ENCODE measurements at places on chromosomes 2 and 18. TPM values are rescaled to one million over a fixed set of nuclear protein-coding genes. Genes with fewer than 3 reads are reported as not detected.

DNA sequence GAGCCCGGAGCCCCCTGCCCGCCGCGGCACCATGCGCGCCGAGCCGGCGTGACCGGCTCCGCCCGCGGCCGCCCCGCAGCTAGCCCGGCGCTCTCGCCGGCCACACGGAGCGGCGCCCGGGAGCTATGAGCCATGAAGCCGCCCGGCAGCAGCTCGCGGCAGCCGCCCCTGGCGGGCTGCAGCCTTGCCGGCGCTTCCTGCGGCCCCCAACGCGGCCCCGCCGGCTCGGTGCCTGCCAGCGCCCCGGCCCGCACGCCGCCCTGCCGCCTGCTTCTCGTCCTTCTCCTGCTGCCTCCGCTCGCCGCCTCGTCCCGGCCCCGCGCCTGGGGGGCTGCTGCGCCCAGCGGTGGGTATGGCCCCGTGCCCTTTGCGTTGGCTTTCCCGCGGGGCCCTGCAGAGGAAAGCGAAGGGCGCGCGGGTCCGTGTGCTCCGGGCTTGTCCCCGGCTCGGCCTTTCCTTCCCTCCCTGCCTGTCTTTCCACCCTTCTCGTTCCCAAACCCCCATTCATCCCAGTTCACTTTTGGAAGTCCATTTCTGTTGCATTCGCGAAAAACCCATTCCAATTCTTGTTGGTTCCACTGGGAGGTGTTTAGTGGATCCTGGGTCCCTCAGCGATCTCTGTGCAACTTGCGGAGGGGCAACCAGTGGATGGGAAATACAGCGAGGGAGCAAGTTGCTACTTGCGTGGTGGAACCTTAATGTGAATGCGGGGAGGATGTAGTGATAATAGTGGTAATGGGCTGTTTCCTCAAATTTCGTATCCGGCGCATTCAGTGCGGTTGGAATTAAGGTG is 599 bp downstream of the ADAM23 start:
- DNase-seq = peak; percentile 5

DNA sequence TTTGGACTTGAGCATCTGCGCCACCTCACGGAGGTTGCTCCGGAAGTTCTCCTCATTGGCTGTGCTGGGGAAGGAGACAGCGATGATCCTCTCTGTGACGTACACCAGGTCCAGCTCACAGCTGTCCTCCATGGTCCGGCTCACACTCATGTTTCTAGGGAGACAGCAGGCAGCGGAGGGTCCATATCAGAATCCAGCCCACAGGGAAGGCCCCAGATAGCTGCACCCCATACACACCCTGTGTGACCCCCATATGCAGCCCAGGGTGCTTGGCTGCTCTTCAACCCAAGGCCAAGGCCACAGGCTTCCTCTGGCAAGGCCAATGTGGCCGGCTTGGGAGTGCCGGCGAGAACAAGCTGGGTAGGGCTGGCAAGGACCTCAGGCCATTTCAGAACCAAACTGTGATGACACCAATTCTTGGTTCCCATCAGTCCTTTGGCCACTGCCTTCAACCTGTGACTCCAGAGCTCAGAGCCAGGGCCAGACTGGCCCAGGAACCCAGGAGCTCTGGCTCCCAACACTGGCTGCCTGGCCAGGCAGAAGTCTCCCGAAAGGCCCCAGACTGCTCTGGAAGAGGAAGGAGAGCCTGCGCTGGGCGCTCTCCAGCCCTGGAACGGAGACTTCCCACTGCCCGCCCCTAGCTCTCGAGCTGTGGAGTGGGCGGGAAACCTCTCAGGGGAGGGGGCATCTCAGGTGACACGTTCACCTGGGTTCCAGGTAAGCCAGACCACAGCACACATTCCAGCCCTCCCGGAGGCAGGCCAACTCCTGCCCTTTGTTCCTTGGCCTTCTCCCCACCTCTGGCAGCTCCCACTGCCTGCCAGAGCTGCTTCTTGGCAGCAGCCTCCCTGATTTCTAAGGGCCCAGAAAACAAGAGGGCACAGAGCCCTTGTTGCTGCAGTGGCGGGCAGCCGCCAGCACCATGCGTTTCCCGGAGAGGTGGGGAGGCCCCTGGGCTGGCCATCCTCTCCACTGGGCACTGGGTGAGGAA is 104.7 kb downstream of the TNS1 start:
- no peak for DNase-seq

DNA sequence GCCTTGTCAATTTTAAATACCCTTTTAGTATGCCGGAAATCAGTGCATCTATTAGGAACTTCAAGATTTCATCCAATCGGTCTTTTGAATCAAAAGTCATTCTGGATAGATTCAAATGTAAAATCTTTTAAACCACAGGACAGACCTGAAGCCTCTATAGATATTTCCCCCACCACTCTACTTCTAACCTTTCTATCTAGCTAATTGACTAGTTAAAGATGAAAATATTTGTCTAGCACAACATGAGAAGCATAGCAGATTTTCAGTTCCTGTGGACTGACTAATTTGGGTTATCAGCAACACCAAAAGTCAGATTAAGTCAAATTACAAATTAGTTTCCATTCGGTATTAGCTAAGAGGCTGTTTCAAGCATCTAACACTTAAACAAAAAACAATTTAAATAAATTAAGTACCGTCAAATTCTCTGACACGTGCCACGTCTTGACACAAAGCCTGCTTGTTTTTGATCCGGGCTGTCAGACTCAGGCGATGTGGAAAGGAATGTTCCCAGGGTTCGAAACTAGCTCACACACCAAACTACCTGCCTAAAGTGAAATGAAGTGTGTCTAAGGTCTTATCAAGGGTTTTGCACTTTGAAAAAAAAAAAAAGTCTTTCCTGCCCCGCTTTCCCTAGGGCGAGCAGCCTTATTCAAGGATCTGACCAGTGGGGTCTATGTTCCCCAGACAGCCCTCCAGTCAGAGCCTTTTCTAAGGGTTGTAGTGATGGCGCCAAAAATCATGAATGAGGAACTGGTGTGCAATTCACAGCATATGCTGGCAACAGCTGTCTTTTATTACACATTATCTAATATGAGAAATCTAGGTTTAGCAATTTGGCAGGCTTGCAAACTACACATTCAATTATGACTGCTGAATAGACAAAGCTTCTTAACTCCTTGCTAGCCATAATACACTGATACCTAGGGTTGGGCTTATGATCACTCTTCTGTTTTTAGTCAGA is 4.7 kb downstream of the CYTIP start:
- no peak for DNase-seq

DNA sequence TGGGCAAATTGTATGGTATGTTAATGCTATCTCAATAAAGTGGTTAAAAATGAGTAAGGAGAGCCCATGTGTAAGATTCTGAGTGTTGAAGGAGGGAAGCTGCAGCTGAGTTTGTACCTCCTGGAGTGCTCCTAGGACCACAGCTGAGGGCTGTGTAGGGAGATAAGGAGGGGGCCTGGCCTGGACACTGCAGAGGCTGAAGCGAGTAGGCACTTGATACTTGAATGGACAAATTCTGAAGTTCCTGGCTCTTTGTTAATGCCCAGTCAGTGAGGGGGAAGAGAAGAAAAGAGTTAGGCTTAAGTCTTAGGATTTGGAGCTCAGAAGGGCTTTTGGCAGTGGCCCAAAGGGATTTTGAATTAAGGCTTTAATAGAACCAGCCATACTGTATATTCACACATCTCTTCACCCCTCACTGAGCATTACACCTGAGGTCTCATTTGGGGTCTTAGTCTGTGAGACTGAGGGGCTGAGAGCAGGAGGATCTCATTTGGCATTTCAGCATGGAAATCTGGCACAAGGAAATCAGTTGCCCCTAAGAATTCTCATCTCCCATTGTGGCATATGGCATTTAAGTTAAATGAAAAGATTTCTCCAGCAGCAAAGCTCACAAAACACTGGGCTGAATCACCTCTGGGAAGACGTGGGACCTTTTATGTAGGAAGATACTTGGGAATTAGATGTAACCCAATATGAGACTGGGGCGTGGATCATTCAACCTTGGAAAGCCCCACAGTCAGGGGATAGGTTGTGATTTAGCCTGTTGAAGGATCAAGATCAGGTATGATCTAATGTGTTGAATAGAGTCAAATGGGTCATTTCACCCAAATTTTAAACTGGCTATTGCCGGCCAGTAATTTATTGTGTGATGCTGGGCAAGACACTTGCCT is 46.8 kb downstream of the LIPG start:
- DNase-seq = no peak

GRCh38 chr2:216564611-216565010 is 66.0 kb downstream of the RPL37A start:
- no peak for DNase-seq

- DNase-seq = no peak
These were observed 138.5 kb downstream of the MEP1B start for GRCh38 chr18:32328379-32328778.

GRCh38 chr2:133884739-133885381 is 316.6 kb upstream of the NCKAP5 start:
- DNase-seq = no peak

DNA sequence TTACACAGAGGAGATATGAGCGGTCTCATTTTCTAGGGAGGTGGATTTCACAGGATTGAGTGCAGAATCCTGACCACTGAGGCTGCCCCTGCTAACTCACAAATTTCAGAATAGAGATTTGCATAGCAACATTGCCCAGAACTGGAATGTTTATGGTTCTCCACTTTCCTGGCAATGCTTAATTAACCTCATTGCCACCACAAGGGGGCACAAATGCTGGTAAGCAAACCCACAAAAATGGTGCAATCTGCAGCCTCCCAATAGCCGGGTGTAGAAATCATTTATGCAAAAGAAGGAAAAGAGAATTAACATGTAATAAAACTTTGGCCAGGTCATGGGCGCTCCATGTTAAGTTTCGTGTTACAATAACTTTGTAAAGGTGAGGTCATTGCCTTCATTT is 112.4 kb downstream of the CYRIA start:
- no peak for DNase-seq

GRCh38 chr2:23609254-23609653 is 224.3 kb downstream of the KLHL29 start:
- no peak for DNase-seq

- DNase-seq = no peak
These were observed 43.6 kb upstream of the PXDN start for GRCh38 chr2:1787755-1788477.

GRCh38 chr2:66930339-66931220 is 466.6 kb upstream of the ETAA1 start:
- no peak for DNase-seq

DNA sequence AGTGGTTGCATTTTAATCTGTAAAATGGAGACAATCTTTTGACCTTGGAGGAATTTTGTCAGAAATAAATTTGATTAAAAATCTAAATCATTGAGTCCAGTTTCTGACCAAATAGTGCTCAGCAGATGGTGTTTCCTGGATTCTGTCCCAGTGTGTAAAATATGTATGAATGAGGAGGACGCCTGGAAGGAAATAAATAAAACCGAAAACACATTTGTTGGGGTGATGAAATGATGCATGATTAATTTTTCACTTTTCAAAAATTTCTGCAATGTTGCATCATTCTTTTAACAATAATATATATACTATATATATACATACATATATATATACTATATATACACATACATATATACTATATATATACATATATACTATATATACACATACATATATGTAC is 261.1 kb upstream of the TRIB2 start:
- no peak for DNase-seq

- DNase-seq = no peak
These were observed 87.9 kb downstream of the CNTNAP5 start for GRCh38 chr2:124112966-124113365.

DNA sequence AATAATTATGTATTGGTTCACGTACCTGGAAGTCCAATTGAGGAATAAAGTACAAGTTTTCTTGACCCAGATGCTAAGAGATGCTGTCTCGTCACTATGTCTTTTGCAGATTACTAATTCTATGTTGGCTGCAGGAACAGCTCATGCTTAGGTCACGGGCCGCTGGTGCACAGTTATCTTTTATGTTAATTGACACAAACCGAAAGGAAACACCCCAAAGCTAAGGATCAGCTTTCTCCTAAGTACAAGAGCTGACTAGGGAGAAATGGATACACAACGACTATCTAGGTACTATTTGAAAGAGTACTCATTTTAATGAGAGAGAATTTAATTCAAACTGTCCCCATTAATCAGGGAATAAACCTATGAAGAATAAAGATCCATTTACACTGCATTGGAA is 217.7 kb upstream of the SLC35G4 start:
- DNase-seq = no peak

- no peak for DNase-seq
These were observed 1807.0 kb downstream of the SUCLG1 start for GRCh38 chr2:82652117-82652516.

GRCh38 chr2:19873014-19873413 is 28.8 kb downstream of the TTC32 start:
- DNase-seq = no peak

DNA sequence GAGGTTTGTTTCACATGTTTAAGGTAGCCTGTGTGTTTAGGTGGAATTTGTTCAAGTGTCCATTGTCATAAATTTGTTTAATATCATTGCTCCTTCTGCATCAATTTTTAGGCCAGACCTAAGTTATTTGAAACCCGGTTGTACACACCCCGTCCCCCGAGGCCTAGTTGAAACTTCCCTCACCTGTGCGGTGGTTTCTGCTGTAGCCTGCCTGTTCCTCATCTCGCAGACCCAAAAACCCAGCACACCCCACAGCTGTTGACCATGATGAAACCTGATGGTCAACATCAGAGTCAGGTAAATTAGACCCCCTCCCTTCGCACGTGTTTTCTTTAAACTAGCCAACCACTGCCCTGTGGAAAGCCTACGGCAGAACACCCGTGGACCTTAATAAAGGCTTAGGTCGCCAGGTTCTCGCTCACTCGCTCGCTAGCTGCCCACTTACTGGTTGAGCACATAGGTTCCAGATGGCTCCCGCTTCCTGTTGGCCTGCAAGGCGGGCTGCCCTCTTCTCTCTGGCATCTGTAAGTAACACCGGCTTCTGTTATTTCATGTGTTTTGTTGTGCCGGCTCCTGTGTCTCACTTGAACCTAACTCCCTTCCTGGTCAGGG is 64.4 kb downstream of the EML6 start:
- no peak for DNase-seq

DNA sequence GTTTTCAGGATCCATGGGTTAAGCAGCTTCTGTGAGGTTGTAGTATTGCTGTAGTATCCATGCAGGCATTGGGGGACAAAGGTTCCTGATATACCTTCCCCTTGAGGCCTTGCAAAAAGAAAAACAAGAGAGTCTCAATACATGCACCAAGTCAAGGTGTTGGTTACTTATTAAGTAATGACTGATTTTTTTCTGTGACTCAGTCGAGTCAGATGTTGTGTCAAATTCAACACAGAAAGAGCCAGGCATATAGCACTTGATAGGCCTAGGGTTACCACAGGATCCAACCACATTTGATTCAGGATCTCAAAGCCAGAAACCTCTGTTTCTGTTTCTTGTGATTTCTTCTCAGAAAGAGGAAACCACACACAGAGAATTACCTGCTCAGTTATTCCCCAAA is 24.9 kb upstream of the CD8A start:
- no peak for DNase-seq

Gene ZNF521
- 41.2 TPM for polyA plus RNA-seq

Gene DTYMK
- 34.4 TPM for polyA plus RNA-seq

Gene RND3
- 60.8 TPM for polyA plus RNA-seq

Gene FOXD4L1
- 0.15 TPM for polyA plus RNA-seq

Gene CIB4
- polyA plus RNA-seq = 0.30 TPM

Gene IL37
- polyA plus RNA-seq = 0.26 TPM

Gene FBLN7
- polyA plus RNA-seq = 11.0 TPM

Gene TIGD1
- 10.9 TPM for polyA plus RNA-seq

Gene AGXT
- polyA plus RNA-seq = not detected

Gene CSRNP3
- polyA plus RNA-seq = 10.9 TPM

All from right renal pelvis (tissue), 4 donors.